ENCODE measurements at places on chromosomes 5 and 9. TPM values are rescaled to one million over a fixed set of nuclear protein-coding genes. Genes with fewer than 3 reads are reported as not detected.

Gene OTP
- total RNA-seq: not detected

DNA sequence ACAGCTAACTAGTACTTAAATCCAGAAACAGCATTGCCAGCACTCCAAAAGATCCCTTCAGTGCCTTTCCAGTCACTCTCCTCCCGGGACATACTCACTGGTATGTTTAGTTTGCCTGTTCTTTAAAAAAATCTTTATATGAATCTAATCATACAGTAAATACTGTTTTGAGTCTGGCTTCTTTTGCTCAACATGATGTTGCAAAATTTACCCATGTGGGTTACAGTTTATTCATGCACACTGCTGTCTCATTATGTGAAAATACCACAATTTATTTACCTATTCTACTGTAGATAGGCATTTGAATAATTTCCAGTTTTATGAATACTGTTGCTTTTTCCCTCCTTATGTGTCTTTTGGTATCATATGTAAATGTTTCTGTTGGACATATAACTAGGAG lies 13.5 kb downstream of the NDFIP1 start:
- DNase-seq: no peak

Gene FCN1
- total RNA-seq: not detected

DNA sequence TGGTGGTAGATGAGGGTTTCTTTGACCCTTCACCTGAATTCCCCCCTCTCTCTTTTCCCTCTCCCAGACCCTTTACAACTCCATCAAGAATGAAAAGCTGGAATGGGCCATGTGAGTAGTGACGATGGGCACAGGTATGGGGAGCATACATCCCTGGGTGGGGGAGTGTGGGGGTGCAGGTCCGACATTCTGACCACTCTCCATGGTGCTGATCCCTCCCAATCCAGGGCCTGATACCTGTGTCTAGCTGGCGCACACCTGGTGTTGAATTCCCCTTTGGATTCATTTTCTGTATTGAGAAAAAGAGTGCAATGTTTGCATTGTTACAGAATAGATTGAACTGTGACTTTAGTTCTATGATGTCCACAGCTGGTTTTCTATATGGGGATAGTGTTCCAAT lies 40.0 kb downstream of the PSD2 start:
- peak; percentile 76 for DNase-seq

Data from H7 (cell line).